ENCODE measurements at places on chromosomes 7 and 10. TPM values are rescaled to one million over a fixed set of nuclear protein-coding genes. Genes with fewer than 3 reads are reported as not detected.

DNA sequence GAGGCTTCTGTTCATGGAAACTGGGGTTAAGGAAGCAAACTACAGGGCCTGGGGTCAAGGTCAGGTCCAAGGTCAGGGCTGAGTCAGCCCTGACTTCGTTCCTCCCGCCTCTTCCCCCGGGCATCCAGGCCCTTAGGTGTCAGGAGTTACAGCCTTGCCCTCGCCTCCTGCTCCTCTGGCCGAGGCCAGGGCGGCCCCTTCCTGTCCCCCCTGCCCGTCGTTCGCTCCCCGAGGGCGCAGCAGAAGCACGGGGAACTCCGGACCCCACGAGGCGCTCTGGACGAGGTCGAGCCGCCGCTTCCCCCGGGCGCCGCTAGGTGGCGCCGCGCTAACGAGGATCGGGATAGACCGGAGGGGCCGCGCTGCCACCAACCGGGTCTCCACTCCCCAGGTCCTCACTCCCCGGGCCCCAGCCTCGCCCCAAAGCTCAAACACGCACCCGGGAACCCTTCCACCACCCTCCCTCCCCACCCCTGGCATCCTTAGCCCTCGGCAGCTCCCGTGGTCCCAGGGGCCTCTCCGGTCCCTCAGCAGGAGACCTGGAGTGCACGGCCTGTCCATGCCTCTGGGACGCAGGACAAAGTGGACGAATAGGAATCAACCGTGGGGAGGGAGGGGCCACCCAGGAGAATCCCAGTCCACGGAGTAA is 59.2 kb upstream of the MYL10 start:
- no peak overlapping the region for H3K4me3 ChIP-seq
- no peaks in the 10 kb centered on the region for H3K4me1 ChIP-seq
- H3K36me3 ChIP-seq: no peaks in the 10 kb centered on the region
- DNase-seq: peak; percentile 76
- no peaks in the 10 kb centered on the region for H3K27me3 ChIP-seq

DNA sequence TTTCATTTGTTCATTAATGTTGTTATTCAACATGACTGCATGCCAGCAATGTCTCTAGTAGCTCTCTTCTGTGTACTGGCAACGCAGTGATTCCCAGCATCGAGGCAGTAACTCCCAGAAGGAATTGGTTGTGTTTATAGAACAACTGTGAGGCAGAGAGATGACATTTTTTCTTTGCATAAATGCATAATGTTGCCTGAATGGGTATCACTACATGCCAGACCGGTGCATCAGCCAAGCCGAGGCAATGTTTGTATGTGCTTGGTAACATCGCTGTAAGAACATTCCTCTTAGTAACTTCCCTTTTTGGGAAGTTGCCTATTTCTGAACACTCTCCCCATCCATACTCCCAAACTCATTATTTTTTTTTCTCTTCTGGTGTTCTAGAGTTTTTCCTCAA is 182.9 kb downstream of the HTR7 start:
- H3K27ac ChIP-seq: no peak overlapping the region
- H3K4me3 ChIP-seq: no peak overlapping the region
- no peaks in the 10 kb centered on the region for H3K27me3 ChIP-seq
- DNase-seq: no peak
- H3K4me1 ChIP-seq: no peaks in the 10 kb centered on the region

DNA sequence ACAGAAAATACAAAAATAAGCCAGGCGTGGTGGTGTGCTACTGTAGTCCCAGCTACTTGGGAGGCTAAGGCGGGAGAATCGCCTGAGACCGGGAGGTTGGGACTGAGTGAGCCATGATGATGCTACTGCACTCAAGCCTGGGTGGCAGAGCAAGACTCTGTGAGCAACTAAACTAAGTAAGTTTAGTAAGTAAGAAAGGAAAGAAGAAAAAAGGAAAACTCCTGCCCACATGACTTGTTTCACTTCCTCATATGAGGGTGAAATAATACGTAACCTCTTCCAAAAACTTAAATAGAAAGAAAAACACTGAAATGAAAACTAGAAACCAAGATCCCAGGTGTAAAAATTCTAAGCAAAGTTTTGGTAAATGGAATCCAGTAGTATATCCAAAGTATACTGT is 79.6 kb downstream of the LARP4B start:
- no peak overlapping the region for H3K4me3 ChIP-seq
- H3K27ac ChIP-seq: no peak overlapping the region
- no peak for DNase-seq
- no peaks in the 10 kb centered on the region for H3K27me3 ChIP-seq
- H3K4me1 ChIP-seq: peaks cover 15% of the 10 kb centered on the region
- H3K36me3 ChIP-seq: no peaks in the 10 kb centered on the region

GRCh38 chr10:95284807-95285206 is 6.0 kb downstream of the PDLIM1 start:
- peak overlapping the region; percentile 85 for H3K27ac ChIP-seq
- H3K36me3 ChIP-seq: no peaks in the 10 kb centered on the region
- H3K4me1 ChIP-seq: peaks cover 66% of the 10 kb centered on the region
- H3K27me3 ChIP-seq: no peaks in the 10 kb centered on the region
- no peak for DNase-seq

GRCh38 chr7:4836206-4836661 is 25.6 kb downstream of the PAPOLB start:
- H3K4me3 ChIP-seq: no peak overlapping the region
- H3K27me3 ChIP-seq: no peaks in the 10 kb centered on the region
- H3K4me1 ChIP-seq: no peaks in the 10 kb centered on the region
- no peak overlapping the region for H3K27ac ChIP-seq

DNA sequence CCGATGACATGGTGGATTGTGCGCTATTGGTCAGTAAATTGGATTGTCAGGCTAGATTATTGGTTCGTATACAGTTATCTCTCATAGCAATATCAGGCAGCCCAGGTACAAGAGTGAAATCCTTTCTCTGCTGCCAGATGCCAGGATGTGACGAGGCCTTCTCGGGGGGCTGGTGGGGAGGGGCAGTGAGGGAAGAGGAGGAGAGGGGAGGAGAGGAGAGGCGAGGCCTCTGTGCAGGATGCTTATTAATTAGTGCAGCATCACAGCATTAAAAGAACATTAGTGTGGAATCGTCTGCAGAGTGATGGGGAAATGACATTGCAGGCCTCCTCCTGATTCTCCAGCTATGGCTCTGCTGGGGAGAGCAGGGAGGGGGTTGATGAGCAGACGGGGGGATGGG is 30.5 kb upstream of the SLF2 start:
- peaks cover 5% of the 10 kb centered on the region for H3K4me1 ChIP-seq
- H3K36me3 ChIP-seq: no peaks in the 10 kb centered on the region
- no peak overlapping the region for H3K27ac ChIP-seq
- H3K4me3 ChIP-seq: no peak overlapping the region
- no peaks in the 10 kb centered on the region for H3K27me3 ChIP-seq
- no peak for DNase-seq

GRCh38 chr10:26858707-26859034 is 2.1 kb downstream of the ABI1 start:
- no peak overlapping the region for H3K27ac ChIP-seq
- no peak overlapping the region for H3K4me3 ChIP-seq
- no peak for DNase-seq
- no peaks in the 10 kb centered on the region for H3K27me3 ChIP-seq
- peaks cover 18% of the 10 kb centered on the region for H3K4me1 ChIP-seq
- H3K36me3 ChIP-seq: no peaks in the 10 kb centered on the region

DNA sequence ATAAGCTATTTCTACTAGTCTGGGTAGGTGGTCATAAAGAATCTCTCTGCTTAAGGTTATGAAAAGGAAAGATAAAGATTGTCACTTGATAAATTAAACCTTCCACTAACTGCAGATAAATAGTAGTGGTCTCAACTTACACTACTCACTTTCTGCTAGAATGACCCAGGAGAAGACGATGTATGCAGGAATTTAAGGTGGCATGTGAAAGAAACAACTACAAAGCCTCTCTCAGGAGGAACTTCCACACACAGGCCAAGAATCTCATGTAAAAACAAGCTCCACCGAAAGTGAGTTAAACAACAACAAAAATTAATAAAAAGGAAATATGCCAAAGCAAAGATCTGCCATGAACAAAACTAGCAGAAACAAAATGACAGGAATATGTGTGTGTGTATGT is 165.4 kb downstream of the CDC14C start:
- H3K4me3 ChIP-seq: no peak overlapping the region
- DNase-seq: no peak
- no peak overlapping the region for H3K27ac ChIP-seq
- H3K36me3 ChIP-seq: no peaks in the 10 kb centered on the region
- H3K27me3 ChIP-seq: no peaks in the 10 kb centered on the region
- no peaks in the 10 kb centered on the region for H3K4me1 ChIP-seq

Gene NME8
- total RNA-seq: not detected

Gene NUTM2A
- total RNA-seq: 5.5 TPM

DNA sequence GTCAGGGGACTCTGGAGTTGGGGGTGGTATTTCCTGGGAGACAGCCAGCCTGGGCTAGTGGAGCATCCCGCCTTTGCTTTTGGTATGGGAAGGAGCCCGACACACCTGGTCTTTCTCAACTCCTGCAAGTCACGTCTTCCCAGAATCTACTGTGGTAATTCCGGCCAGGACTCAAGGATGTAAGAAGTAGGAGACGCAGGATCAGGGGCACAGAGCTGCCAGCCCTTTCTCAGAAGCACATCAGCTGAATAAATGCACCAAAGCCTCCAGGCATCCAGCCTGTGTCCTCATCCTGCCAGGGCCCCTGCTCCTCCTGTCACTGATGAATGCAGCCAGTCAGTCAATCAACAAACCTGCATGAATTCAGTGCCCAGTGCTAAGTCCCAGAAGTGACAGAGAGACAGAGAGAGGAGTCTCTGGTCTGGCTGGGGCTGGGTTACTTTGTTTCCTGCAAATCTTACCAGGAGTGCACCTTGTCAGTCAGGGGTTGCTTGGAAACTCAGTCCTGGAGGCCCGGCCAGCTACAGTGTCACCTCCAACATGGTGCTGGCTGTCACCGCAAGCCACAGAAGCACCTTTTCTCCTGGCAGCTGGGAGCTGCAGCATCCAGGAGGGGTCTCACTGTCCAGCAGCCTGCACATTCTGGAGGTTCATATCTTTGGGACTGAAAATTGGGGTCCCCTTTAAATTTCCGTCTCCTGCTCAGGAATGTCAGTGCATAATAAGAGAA is 101.8 kb downstream of the PTPRE start:
- H3K36me3 ChIP-seq: no peaks in the 10 kb centered on the region
- no peak for DNase-seq
- no peak overlapping the region for H3K27ac ChIP-seq
- no peak overlapping the region for H3K4me3 ChIP-seq

Gene EBLN1
- total RNA-seq: not detected

Gene BUB3
- total RNA-seq: 117 TPM

DNA sequence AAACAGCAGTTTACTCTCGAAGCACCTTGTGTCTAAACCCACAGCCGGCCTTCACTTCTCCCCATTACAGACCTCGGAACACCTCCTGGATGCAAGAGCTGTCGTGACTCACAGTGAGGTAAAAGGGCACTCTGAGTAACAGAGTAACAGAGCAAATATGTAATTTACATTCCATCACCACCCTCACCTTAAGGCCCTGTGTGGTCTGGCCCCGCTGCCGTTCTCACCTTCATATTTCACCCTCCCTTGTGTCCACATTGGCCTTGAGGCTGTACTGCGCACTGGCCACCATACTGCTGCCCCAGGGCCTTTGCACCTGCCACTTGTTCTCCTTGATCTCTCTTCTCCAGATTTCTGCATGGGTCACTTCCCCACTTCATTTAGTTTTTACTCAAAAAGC is 12.6 kb downstream of the FFAR4 start:
- H3K36me3 ChIP-seq: no peaks in the 10 kb centered on the region
- H3K27ac ChIP-seq: no peak overlapping the region
- DNase-seq: no peak
- no peaks in the 10 kb centered on the region for H3K4me1 ChIP-seq
- H3K27me3 ChIP-seq: no peaks in the 10 kb centered on the region

Gene ADIRF
- 105 TPM for total RNA-seq

DNA sequence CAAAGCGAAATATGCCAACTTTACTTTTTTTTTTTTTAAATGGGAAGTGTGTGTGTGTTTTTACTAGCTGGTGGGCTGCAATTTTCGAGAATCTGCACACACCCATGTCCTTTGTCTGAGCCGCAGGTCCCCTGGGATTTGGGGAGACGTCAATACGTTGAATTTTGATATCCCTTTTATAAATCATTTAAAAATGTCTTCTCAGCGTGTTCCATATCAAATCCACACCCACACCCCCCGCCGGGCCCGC is 404 bp upstream of the FMC1 start:
- peaks cover 6% of the 10 kb centered on the region for H3K4me1 ChIP-seq
- H3K4me3 ChIP-seq: peak overlapping the region; percentile 89
- no peaks in the 10 kb centered on the region for H3K27me3 ChIP-seq
- no peaks in the 10 kb centered on the region for H3K36me3 ChIP-seq
- no peak for DNase-seq
- H3K27ac ChIP-seq: peak overlapping the region; percentile 100

Gene FKBP14
- total RNA-seq: 7.2 TPM

Gene NKX1-2
- total RNA-seq: not detected
